Left ventricle myocardium inferior (tissue), 1 donor: ENCODE measurements at places on chromosomes 13 and 19.

- peak overlapping the region; percentile 92 for H3K27ac ChIP-seq
- H3K36me3 ChIP-seq, result peaks cover 4% of the 10 kb centered on the region
- peak overlapping the region; percentile 72 for H3K4me3 ChIP-seq
- H3K4me1 ChIP-seq, result peaks cover 57% of the 10 kb centered on the region
- DNase-seq, result no peak
Measured at GRCh38 chr19:3604227-3604986, 2.3 kb downstream of the TBXA2R start.

DNA sequence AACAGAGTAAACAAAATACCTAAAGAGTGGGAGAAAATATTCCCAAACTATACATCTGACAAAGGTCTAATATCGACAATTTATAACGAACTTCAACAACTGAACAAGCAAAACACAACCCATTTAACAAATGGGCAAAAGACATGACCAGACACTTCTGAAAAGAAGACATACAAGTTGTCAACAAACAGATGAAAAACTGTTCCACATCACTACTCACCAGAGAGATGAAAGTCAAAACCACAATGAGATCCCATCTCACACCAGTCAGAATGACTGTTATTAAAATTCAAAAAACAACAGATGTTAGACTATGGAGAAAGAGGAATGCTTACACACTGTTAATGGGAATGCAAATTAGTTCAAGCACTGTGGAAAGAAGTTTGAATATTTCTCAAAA lies 233.8 kb upstream of the EDNRB start:
- no peaks in the 10 kb centered on the region for H3K36me3 ChIP-seq
- H3K4me3 ChIP-seq, result no peak overlapping the region
- DNase-seq, result no peak
- H3K27ac ChIP-seq, result no peak overlapping the region

DNA sequence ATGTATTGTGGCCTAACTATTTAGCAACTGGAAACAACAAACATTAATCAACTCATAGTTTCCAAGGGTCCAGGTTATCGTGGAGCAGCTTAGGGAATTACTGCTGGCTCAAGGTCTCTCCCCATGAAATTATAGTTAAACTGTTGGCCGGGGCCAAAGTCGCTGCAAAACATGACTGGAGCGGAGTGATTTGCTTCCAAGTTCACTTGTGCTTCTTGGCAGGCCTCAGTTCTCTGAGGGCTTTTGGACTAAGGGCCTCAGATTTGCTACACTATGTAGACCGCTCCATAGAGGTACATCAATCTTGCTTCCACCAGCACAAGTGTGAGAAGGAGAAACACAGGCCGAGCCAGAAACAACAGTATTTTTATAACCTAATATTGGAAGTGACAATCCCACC lies 9.4 kb upstream of the KBTBD7 start:
- no peaks in the 10 kb centered on the region for H3K36me3 ChIP-seq
- no peaks in the 10 kb centered on the region for H3K27me3 ChIP-seq
- no peak overlapping the region for H3K4me3 ChIP-seq

DNA sequence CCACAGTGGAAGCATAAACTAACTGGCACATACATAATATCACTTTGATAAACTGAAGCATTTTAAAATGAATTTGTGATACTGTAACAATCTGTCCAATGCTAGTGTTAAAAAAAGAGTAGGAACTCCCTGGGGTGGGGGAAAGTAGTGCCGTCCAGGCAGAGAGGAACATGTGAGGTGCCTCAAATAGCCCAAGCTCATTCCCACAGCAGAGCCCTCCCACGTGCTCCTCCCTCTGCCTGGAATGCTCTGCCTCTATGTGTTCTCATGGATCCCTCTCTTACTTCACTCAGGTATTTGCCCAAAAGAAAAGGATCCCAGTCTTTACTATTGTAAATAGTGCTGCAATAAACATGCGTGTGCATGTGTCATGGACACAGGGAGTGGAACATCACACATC lies 188.1 kb downstream of the NHLRC3 start:
- no peak overlapping the region for H3K4me3 ChIP-seq
- H3K4me1 ChIP-seq, result peaks cover 23% of the 10 kb centered on the region
- no peaks in the 10 kb centered on the region for H3K36me3 ChIP-seq
- H3K27me3 ChIP-seq, result no peaks in the 10 kb centered on the region

- DNase-seq, result no peak
- no peaks in the 10 kb centered on the region for H3K27me3 ChIP-seq
- peak overlapping the region; percentile 99 for H3K4me3 ChIP-seq
- peaks cover 78% of the 10 kb centered on the region for H3K4me1 ChIP-seq
- peak overlapping the region; percentile 98 for H3K27ac ChIP-seq
- H3K36me3 ChIP-seq, result peaks cover 26% of the 10 kb centered on the region
Measured at GRCh38 chr19:2271234-2272103, 10.5 kb downstream of the PEAK3 start.
